ENCODE measurements at places on chromosomes 2 and 18.

GRCh38 chr2:165560377-165560988 lies 91.0 kb downstream of the CSRNP3 start:
- no peaks in the 10 kb centered on the region for H3K27me3 ChIP-seq
- H3K4me3 ChIP-seq = no peak overlapping the region
- H3K4me1 ChIP-seq = no peaks in the 10 kb centered on the region
- H3K27ac ChIP-seq = no peak overlapping the region
- no peaks in the 10 kb centered on the region for H3K36me3 ChIP-seq

GRCh38 chr2:128498086-128498485 lies 179.4 kb upstream of the HS6ST1 start:
- no peaks in the 10 kb centered on the region for H3K36me3 ChIP-seq
- H3K27ac ChIP-seq = no peak overlapping the region
- H3K27me3 ChIP-seq = no peaks in the 10 kb centered on the region

- no peak for DNase-seq
- no peaks in the 10 kb centered on the region for H3K4me1 ChIP-seq
- H3K27me3 ChIP-seq = no peaks in the 10 kb centered on the region
- no peak overlapping the region for H3K4me3 ChIP-seq
Observed at GRCh38 chr2:16425462-16426336, 239.9 kb downstream of the CYRIA start.

GRCh38 chr18:12750715-12751502 lies 48.1 kb downstream of the PSMG2 start:
- H3K4me1 ChIP-seq = peaks cover 90% of the 10 kb centered on the region
- no peaks in the 10 kb centered on the region for H3K27me3 ChIP-seq
- H3K27ac ChIP-seq = peak overlapping the region; percentile 99
- peaks cover 77% of the 10 kb centered on the region for H3K36me3 ChIP-seq
- H3K4me3 ChIP-seq = no peak overlapping the region
- peak; percentile 63 for DNase-seq

GRCh38 chr2:8515864-8516533 lies 165.9 kb upstream of the ID2 start:
- peak overlapping the region; percentile 67 for H3K27ac ChIP-seq
- no peak overlapping the region for H3K4me3 ChIP-seq
- H3K27me3 ChIP-seq = no peaks in the 10 kb centered on the region
- no peaks in the 10 kb centered on the region for H3K36me3 ChIP-seq
- peak; percentile 68 for DNase-seq

- DNase-seq = no peak
- H3K27ac ChIP-seq = no peak overlapping the region
- H3K4me1 ChIP-seq = no peaks in the 10 kb centered on the region
Observed at GRCh38 chr2:160730296-160730995, 236.8 kb upstream of the RBMS1 start.
